GM23248 (cell line): ENCODE measurements at places on chromosomes 1 and 21.

- peak; percentile 20 for DNase-seq
Measured at GRCh38 chr1:76835203-76835602, 32.1 kb upstream of the ST6GALNAC5 start.

DNA sequence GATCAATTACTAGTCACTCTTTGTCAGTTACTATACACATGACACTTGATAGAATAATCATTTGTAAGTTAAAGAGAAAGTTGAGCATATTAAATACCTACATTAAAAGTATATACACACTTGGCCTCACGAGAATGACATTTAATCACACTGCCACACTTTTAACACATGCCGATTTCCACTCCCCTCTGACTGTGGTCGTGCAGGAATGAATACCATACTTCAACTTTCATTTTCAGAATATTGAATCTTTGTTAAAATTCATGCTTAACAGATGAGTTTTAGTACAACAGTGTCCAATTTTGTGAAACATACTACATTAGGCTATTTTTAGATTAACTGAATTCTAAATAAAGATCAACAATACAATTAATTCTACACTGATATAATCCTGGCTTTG, 78.2 kb upstream of the SDC3 start:
- peak; percentile 34 for DNase-seq

- peak; percentile 39 for DNase-seq
Measured at GRCh38 chr1:110672001-110672752, 2.6 kb downstream of the KCNA3 start.

GRCh38 chr1:218904416-218904815, 269.3 kb upstream of the LYPLAL1 start:
- DNase-seq: no peak

GRCh38 chr1:101394041-101394440, 157.2 kb downstream of the S1PR1 start:
- DNase-seq: peak; percentile 20

- no peak for DNase-seq
Measured at GRCh38 chr1:202002507-202002906, 7.9 kb upstream of the ELF3 start.
